Right renal pelvis (tissue), 4 donors: ENCODE measurements at places on chromosomes 7 and 10.

DNA sequence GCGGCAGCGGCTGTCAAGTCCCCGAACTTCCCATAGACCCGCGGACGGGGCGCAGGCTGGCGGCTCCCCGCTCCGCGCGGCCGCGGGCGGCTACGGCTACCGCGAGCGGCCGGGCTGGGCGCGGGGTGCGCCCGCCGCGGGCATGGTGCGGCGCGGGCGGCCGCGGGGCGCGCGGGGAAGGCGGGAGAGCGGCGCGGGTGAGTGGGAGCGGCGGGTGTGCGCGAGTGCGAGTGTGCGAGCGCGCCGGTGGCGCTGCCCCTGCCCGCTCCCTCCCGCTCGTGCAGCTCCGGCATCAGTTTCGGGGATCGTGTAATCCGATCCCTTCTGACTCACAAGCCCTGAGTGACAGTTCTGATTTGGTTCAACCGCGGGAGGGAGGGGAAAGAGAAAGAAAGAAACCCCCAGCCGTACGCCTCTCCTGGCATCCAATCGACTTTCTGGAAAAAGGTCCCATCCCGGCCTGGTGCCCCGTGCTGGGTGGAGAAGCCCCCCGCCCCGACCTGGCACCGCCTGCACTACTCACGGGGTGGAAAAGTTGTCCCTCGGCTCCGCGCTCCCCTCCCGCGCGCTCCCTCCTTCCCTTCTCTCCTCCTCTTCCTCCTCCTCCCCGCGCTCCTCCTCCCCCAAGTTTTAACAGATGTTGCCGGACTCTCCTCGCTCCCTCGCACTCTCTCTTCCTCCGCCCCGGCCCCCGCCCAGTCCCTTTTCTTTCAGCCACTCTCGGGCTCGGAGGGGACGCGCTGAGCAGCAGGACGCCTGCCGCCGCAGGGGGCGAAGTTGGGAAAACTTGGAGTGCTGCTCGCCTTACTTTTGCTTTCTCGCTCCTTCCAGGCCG is at the start of gene GLI3:
Gene GLI3 (minus strand): TSS at position 234 of the 835 bp plus-strand sequence. CDS start 13,956 bp downstream, outside the sequence.
- DNase-seq, result peak; percentile 86

DNA sequence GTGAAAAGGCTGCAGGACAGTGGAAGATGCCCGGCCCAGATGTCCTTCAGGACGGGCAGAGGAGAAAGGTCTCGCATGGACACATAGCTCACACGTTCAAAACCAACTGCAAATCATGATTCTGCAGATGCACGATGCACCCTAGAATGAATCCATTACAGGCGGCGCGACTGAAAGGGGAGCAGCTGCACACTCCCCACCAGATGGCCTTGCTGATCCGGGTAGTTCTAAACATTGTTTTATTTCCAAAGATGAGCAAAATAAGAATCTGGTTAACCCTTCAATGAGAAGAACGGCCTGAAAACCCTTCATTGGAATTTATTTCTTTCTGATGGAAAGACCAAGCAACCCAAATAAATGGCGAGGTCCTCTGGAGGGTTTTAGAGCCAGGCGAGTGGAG is 33.8 kb downstream of the CHST15 start:
- no peak for DNase-seq

GRCh38 chr7:15475808-15476530 is 85.8 kb downstream of the AGMO start:
- DNase-seq, result no peak

DNA sequence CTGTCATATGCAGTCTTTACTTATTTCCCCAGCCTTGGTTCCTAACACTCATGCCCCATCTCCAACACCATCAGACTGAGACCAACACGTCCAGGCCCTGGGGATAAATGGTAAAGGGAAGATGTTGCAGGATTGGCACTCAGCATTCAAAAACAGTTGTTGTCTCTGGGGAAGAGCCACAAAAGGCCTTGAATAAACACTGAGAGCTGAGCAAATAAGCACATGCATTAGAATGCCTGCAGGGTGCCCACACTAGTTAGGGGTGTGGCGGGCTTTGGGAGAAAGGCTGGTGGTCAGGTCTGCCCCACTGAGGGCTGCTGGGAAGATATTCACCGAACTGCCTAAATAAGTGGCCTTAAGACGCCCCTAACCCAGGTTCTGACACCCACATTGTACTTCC is 391.0 kb downstream of the GFRA1 start:
- DNase-seq, result no peak

GRCh38 chr10:113151190-113151666 is 201.2 kb downstream of the TCF7L2 start:
- no peak for DNase-seq

DNA sequence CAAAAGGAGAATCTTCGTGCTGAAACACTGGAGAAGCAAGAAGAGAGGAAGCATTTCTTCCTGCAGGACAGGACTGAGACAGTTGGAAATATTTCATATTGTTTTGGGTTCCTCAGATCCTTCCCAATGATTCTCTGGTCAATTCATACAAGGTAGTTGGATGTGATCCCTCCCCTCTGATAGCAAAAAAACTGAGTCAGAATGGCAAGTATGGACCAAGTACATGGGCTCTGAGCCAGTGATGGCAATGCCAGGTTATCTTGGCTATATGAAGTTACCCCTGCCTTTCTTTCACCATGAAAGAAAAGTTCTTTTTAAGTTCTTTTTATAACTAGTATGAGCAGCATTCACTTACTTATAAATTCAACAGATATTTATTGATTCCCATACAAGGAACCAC is 124.4 kb upstream of the PTPRZ1 start:
- no peak for DNase-seq

GRCh38 chr10:111481261-111481826 is 404.5 kb downstream of the ADRA2A start:
- no peak for DNase-seq

GRCh38 chr10:62561151-62561550 is 187.0 kb downstream of the ZNF365 start:
- DNase-seq, result no peak

DNA sequence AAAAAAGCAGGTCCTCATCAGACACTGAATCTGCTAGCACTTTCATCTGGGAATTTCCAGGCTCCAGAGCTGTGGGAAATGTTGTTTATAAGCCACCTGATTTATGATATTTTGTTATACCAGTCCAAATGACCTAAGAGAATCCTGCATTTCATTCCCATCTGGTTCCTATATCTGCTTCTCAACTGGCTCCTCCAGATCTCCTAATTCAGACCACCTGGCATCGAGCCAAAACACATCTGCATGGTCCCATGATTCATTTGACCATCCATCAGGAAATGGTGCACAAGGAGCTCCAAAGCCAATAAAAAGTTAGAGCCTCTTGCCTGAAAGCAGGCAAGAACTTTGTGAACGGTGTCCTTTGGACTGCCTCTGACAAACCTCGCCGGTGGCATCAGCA is 108.9 kb downstream of the IPMK start:
- DNase-seq, result no peak

DNA sequence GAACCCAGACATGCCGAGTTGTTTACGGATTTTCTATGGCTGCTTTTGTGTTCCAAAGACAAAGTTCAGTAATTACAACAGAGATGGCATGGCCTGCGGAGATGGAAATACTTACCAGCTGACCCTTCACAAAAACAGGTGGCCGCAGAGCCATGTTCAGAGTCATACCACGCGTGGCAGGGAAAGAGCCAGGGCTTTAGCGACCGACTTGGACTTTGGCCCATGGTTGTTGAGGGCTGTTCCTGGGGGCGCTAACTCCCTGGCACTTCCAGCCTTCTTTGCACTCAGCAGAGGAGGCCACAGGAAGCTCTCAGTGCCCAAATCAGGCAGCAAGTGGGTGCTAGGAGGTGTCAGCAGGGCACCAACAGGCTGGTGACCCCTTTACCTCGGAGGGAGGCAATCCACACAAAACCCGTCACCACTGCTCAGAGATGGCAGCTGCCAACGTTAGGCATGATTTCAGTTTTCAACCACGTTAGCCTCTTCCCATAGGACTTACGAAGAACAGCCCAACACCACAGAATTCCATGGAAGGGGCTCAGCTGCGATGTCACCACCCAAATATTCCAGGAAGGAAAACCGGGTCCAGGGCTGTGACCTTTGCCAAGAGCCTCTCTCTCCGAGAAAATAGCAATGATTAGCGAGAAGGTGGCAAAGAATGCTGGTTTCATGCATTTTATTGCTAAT is 21.4 kb upstream of the CNPY1 start:
- DNase-seq, result no peak

DNA sequence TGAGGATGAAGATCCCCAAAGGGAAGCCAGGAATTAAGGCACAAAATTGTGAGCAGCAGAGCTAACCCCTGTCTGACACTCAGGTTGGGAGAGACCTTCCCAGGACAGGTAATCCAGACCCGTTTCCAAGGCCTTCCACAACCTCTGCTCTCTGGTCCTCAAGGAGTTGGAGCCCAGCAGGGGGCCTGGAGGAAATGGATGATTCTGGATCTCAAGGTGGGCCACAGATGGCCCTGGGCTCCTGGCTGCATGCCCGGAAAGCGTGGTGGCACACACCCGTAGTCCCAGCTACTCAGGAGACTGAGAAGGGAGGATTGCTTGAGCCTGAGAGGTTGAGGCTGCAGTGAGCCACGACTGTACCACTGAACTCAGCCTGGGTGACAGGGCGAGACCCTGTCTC is 42.3 kb downstream of the DPYSL4 start:
- no peak for DNase-seq

- DNase-seq, result no peak
Observed at GRCh38 chr10:130862122-130862521, 449.4 kb downstream of the TCERG1L start.

DNA sequence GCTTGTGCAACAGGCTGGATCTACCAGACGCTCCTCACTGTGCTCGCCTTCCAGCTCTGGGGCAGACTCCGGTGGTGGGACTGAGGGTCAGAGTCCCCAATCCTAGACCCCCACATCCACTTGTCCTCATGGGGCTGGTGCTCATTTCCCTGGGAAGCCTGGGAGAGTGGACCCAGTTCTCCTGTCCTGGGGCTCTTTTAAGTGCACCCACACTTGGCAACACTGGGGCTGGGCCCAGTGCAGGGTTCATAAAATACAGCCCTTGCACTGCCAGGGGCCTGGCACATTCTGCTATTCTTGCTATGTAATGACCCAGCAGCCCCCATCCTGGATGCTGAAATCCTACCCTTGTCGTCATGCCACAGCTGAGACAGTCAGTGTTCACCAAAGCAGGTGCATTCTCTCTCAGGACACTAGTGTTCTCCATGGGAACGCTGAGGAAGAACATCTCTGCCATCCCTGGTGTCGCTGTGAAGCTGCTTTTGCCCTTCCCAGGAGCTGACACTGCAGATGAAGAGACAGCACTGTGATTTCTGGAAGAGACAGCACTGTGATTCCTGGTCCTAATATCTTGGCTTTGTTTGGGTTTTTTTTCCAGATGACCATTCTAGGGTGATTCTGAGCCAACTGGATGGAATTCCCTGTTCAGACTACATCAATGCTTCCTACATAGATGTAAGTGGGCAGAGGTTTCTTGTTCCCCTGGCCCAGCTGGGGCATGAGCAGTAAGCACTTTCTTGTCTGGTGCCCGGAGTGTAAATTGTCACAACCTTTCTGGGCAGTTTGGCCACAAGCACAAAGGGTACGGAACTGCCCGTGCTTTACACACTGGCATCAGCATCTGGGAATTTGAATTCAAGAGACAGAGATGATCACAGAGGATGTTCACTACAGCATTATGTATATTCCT is 65.6 kb downstream of the MKI67 start:
- no peak for DNase-seq

GRCh38 chr7:83731154-83731553 is 82.2 kb upstream of the SEMA3E start:
- DNase-seq, result no peak

DNA sequence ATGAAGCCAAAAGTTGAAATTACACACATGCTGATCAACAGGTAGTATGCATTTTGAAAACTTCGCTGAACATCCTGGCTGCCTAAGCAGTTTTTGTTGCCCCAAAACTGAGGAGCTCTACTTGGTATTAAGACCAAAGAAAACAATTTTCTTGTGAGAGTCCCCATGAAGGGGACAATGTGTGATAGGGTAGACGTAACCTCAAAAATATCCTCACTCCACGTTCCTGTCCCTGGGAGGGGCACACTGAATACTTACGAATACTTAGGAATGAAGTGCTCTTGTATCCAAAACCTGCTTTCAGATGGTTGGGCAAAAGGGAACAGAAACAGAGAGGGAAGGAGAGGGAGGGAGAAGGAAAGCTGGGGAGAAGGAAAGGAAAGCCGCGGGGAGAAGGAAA is 24.7 kb downstream of the CCDC6 start:
- DNase-seq, result no peak
